ENCODE measurements at places on chromosomes 16 and 17. TPM values are rescaled to one million over a fixed set of nuclear protein-coding genes. Genes with fewer than 3 reads are reported as not detected.

CDH16 gene
- total RNA-seq: 2.4 TPM

NLRC5 gene
- total RNA-seq: 17.8 TPM

GRCh38 chr17:73155410-73156165 is 9.2 kb upstream of the SSTR2 start:
- H3K4me3 ChIP-seq: no peak overlapping the region
- DNase-seq: no peak
- peaks cover 4% of the 10 kb centered on the region for H3K4me1 ChIP-seq
- H3K36me3 ChIP-seq: no peaks in the 10 kb centered on the region

DNA sequence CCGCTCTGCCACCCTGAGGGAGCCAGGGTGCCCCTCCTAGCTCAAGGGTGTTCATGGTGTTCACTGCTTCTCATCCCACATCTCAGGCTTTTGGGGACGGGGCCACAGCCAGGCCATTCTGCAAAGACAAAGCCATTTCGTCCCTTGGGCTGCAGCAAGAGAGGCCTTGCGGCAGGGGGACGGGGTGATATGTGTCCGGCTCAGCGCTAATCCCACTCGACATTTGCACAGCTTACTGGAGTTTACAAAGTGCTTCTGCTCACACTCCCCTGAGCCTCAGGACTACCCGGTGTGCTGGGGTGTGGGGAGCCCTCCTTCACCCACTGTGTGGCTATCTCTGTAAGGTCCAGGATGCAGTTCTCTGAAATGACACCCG is 84.3 kb downstream of the RTN4RL1 start:
- no peaks in the 10 kb centered on the region for H3K36me3 ChIP-seq
- no peak overlapping the region for H3K27ac ChIP-seq
- H3K27me3 ChIP-seq: no peaks in the 10 kb centered on the region
- no peak for DNase-seq
- no peak overlapping the region for H3K4me3 ChIP-seq
